ENCODE measurements at places on chromosomes 5 and 9.

DNA sequence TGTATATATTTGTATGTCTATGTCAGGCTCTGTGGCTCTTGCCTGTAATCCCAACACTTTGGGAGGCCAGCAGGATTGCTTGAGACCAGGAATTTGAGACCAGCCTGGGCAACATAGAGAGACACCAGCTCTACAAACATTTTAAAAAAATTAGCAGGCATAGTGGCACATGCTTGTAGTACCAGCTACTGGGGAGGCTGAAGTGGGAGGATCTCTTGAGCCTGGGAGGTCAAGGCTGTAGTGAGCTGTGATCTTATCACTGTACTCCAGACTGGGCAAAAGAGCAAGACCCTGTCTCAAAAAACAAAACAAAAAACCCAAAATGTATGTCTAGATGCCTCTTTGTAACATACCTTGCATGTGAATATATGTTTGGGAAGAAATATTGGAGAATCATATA, 15.8 kb downstream of the ARRDC3 start:
- DNase-seq, result no peak

DNA sequence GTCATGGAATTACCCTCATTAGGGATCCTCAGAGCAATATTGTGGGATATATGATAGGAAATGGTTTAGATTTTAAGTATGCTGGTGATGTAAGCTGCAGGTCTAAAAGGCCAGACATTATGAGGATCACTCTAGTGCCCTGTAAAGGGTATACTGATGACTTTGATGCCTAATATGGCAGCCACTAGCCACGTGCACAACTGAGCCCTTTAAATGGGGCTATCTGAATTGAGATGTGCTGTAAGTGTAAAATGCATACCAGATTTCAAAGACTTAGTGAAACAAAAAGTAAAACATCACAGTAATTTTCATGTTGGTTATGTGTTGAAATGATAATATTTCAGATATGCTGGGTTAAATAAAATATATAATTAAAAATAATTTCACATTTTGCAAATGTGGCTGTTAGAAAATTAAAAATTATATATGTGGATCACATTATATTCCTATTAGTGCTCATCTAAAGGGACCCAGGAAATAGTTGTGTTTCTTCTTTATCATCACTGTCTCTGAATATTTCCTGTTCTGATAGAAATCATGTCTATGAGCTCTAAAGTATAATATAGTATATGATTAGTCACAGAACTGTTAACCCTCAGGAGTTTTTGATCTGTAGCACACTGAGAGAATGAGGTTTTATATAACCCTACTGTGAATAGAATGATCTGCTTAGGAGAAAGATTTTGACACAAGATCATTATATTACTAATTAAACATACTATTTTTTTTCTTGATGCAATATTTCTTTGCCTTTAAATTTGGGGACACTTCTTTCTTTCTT, 50.1 kb downstream of the OSTF1 start:
- no peak for DNase-seq

GRCh38 chr5:74336297-74336696, 304.2 kb downstream of the ENC1 start:
- DNase-seq, result peak; percentile 25

GRCh38 chr9:38390442-38390841, 2.1 kb upstream of the ALDH1B1 start:
- DNase-seq, result no peak

DNA sequence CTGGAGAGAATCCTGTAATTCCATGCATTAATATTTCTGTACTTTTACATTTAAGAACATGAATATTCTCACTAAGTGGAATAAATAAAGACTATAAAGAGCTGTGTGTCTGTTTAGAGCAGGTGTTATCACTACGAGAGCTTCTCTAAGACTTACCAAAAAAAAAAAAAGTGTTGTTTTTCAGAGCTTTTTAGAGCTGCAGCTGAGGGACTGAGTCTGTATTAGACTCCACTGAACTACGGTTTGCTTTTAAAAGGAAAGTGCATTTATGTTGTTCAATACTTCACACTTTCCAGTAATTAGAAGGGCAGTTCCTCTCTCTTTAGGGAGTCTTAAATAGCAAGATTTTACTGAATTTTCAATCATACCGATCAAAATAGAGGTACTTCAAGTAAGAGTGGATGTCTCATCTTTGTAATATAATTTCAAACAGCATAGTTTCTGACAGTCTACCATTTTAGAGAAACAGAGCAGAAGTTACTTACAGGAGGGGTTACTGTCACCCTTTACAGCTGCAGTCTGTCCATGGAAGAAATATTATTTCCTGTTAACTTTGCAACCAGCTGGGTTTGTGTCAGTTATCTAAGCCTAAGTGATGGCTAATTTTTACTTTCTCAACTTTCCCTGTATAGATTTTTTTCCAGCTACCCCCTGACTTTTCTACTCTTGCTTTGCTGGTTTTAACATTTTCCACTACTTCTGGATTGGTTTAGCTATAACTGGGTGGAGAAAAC, 2.4 kb downstream of the SYK start:
- peak; percentile 85 for DNase-seq

DNA sequence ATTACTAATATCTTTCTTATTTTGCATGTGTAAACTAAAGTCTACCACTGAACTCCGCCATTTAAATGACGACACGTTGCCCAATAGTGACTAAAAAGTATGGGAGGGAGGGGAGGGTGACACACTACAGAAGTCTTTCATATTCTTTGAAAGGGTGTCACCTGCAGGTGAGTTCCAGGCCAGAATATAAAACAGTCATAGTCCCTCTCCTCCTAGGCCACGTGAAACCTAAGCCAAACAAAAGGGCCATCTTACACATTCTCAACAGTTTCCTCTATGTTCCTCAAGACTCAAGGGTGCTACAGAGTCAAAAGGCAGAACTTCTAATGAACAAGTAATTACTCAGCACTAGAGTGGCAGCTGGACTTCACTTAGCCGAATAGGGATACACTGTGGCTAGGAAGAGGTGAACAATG, 6.4 kb downstream of the CEMIP2 start:
- no peak for DNase-seq

DNA sequence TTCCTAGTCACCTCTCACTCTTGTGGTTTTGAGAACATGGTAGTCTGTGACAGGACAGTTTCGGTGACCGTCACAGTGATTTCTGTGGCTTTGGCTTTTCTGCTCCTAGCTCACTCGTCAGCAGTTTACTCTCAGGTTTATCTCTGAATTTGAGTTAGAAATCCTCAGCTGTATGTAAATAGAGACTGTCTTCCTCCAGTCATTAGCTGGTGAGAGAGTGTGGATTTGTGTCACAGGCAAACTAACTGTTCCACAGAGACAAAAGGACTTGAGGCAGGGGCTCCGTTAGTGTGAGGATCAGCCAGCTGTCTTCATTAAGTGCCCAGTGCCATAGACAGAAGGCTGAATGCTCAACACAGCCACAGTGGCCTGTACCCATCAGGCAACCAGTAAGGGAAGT, 131.4 kb downstream of the CD180 start:
- DNase-seq, result no peak

GRCh38 chr5:3996707-3997336, 401.2 kb downstream of the IRX1 start:
- DNase-seq, result no peak

DNA sequence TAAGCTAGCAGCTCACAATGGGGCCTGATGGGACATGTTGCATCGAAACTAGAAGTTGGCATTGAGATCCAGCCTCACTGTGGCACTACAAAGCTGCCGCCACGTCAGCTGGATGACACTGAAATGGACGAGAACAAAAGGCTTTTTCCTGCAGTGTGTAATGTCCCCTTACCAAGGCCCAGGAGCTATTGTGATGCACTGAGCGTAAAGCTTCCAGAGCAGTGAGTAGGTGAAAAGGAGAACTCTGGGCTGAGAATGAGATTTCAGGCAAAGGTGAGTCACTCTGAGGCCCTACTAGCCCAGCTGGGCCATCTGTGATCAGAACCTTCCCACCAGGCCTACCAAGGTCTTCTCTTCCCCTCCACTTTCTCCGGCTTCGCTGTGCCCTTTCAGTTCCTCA, 528.1 kb upstream of the KLF4 start:
- no peak for DNase-seq

DNA sequence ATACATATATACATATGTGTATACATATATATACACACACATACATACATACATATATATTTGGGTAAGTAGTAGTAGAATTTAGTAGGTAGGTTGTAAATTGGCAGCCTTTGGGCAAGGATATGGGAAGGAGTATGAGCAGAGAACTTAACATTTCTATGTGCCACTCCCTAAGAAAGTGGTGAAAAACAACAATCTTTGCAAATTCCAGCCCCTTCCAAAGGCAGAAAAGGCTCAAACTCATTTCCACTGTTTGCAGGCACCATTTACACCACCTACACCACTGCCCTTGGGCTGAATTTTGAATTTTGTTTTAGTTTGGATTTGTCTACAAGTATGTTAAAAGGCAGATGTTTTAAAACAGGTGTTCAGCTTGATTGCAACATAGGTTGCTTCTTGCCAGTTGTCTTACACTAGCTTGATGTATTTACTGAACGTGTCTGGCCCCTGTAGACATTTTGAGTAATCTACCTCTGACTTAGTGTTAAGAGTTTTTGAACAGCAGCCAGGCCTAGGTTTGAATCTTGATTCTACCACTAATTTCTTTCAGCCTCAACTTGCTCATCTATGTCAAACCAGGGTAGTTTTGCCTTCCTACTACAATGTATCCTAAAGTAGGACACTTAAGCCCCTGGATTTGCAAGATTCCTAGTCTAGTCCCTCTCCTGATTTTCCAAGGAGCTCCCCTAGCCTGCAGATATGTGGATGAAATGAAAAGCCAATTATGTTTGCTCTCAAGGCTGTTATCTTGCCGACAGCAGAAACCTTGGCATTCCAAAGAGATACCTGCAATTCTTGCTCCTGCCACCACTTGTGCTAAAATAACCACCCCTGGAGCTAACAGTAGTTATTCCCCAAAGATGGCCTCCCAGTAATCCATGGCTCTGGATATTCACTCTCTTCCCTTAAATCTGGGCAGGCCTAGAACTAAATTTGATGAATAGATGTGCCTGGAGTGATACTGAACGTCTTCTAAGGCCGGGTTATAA, 156.2 kb upstream of the SLC44A1 start:
- no peak for DNase-seq

DNA sequence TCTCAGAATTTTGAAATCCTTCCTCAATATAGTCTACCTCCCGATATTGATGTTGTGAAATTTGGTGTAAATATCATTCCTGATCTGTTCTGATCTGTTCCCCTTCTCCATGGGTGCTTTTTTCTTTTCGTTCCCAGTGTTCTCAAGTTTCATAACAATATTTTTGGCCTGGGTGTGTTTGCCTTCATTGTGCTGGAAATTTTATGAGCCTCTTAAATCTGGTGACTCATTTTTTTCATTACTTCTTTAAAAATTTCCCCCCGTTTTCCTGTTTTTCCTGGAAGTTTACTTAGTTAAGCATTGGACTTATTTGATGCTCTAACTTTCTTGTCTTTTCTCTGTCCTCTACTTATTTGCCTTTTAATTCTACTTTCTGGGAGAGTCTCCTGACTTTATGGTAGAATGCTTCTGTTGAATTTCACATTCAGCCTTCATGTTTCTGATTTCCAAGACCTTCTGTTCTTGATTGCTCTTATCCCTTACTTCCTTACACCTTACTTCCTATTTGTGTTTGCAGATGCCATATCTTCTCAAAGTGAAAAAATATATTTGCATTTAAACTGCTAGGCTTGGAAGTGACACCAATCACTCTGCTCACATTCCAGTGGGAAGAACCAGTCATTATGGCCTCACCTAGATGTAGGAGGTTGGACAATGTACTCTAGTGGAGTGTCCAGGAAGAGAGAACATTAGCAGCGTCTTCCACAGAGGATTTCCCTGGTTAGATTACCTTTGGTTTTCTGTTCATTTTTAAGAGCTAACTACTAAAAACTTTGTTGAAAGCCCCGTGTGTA, 441.9 kb downstream of the ARHGEF28 start:
- no peak for DNase-seq

GRCh38 chr9:121861501-121862180, 210.2 kb downstream of the DAB2IP start:
- DNase-seq, result no peak

DNA sequence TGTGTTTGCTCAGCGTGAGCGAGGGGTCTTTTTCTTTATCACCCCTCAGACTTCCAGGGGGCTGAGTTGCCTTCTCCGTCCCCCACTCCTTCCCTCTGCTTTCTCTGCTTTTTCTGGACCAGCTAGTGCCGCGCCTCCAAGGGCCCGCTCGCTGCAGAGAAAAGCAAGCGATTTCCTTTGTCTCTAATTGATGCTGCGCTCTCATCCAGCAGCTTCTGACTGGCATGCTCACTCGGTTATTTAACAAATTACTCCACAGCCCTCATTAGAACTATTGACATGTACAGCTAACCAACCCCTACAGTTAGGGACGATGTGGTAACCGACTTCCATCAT, 288.0 kb downstream of the ELAVL2 start:
- DNase-seq, result no peak

- DNase-seq, result no peak
These were observed 22.0 kb downstream of the INSYN2B start for GRCh38 chr5:169958278-169958677.

GRCh38 chr5:7325975-7326913, 69.7 kb upstream of the ADCY2 start:
- no peak for DNase-seq

DNA sequence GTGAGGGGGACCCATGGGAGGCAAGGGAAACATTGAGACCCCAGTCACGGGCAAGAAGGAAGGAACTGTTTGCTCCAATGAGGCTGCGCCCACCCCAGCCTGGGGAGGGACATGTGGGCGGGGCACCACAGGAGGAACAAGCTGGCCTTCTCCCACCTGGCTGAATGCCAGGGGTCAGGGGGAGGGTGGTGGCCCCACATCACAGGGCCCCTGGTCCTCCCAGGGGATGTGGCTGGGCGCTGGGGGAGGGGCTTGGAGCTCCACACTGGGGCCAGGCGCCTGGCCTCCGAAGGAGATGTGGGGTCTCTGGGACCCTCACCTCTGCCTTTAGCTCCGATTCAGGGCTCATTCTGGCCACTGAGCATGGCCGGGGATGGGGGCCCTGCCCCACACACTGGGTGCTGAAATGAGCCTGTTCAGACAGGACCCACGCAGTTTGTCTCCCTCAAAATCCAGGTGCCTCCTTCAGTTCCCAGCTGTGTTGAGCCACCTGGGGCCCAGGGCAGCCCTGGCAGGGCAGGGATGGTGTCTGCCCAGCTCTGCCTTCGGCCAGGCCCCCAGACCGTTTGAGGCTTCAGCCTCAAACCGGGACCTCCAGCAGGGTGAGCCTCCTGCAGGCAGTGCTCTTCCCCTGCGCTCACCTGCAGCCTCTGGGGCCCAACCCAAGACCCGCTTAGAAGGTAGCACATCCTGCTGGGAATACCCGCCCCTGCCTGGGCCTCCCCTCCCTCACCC, 33.2 kb upstream of the NOTCH1 start:
- no peak for DNase-seq

DNA sequence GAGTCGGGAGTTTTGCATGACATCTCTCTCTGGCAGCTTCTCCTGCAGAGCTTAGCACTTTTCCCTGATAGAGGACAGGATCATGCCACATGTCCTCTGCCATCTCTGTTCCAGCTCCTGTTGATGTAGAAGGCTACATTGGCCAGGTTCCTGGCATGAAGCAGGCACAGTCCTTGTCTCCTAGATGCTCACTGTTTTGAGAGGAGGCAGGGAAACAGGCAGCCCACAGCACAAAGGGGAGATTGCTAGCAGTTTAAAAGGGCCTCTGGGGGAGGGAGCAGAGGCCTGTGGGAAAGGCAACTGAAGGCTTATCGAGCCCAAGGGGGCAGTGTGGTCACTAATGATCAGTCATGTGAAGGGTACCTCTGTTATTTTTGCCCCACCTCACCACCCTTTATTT, 10.7 kb downstream of the ARHGAP26 start:
- no peak for DNase-seq

- no peak for DNase-seq
These were observed 204.5 kb downstream of the FBXL7 start for GRCh38 chr5:15704397-15704947.

GRCh38 chr9:296411-296810, 81.7 kb downstream of the DOCK8 start:
- no peak for DNase-seq

Data from NCI-H1092 treated with DMSO at 0.1 percent for 48 hours (cell line).